Kasumi-1 (cell line): ENCODE measurements at places on chromosomes 11 and 22.

DNA sequence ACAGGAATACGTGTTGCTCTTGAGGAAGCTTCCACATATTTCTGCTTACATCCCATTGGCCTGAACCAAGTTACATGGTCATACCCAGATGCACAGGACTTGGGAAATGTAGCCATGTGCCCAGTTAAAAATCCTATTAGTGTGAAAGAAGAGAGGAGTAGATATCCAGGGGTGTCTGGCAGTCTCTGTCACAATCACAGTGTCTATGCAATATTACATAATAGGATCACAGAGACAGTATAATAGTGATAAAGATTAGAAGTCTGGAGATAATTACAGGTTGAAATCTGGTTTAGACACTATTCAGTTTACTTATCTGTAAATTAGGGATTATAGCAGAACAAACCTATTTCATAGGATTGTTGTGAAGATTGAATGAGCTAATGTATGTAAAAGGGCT is 62.6 kb upstream of the SLC6A5 start:
- DNase-seq: no peak

DNA sequence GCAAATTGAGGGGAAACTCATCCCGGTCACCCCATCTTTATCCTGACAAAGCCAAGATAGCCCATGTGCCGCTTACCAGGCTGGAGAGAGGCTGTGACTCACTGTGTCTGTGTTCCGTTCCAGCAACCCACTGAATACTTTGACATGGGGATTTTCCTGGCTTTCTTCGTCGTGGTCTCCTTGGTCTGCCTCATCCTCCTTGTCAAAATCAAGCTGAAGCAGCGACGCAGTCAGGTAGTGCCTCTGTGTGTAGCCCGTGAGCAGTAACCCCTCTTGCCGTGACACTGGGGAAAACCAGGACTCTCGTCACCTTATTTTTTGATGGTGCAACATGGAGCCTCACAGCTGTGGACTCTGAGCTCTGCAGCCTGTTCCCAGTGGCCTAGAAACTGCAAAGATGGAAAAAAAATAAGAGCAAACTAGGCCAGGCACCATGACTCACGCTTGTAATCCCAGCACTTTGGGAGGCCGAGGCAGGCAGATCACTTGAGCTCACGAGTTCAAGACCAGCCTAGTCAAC is 16.9 kb downstream of the C22orf31 start:
- DNase-seq: no peak

- no peak for DNase-seq
These were observed 27.2 kb downstream of the MORC2 start for GRCh38 chr22:30941363-30941740.

DNA sequence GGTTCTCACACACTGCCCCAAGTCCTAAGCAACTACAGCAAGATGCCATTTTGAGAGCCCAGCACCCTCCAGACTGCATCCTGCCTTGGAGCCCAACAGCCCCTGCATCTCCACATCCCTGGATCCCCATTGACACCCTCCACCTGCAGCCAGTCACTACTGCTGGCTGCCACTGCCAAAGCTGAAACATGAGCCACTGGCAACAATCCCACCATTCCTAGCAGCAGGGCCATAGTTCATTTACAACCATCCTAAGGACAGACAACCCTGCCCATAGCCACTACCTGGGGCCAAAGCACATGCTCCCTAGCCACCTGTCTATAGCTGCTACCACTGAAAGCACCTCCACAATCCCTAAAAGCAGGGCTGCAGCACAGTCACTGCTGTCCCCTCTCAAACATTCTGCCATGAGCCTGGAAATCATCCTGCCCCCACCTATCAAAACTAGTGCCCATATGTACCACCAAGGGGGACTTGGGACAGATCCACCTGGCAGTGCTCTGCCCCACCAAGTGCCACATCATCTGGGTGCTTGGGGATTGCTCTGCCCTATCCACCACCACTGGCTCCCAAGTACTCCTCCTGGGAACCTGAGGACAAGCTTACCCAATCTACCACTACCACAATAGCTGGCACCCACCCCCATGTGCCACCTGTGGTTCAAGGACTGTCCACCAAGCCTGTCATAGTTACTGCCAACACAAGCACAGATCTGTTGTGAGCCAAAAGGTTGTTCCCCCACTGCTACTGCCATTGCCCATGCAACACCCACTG is 138.8 kb upstream of the SOX6 start:
- no peak for DNase-seq

GRCh38 chr11:67240576-67241389 is 25.5 kb upstream of the GRK2 start:
- peak; percentile 49 for DNase-seq

- no peak for DNase-seq
These were observed 134.4 kb downstream of the MPPED1 start for GRCh38 chr22:43546186-43546585.

DNA sequence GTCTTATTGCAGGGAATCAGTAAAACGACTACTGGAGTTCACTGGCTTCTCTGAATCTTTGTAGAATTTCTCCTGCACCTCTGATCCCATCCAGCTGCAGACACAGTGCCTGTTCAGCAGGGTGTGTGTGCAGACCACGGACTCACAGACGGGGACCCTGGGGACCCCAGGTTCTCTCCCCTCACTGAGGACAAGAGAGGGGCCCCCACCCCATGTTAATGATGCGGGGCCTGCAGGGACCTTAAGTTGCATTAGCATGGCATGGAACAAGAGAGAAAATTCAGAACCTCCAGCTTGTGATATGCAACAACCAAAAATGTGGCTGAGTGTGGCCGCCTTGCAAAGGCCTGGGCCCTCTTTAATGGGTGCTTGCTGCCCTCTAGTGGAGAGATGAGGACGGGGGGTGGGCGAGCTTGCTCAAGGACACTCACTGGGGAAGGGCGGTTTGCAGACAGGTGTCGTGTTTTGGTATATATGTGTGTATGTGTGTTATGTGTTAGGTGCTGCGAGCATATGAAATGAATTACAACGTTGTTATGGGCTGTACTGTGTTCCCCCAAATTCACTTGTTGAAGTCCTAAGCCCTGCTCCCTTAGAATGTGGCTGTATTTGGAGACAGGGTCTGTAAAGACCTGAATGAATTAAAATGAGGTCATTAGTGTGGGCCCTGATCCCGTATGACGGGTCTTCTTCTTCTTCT is 84.4 kb upstream of the SEPTIN5 start:
- DNase-seq: peak; percentile 79

- peak; percentile 60 for DNase-seq
These were observed 7.1 kb downstream of the SCN4B start for GRCh38 chr11:118145285-118146227.

DNA sequence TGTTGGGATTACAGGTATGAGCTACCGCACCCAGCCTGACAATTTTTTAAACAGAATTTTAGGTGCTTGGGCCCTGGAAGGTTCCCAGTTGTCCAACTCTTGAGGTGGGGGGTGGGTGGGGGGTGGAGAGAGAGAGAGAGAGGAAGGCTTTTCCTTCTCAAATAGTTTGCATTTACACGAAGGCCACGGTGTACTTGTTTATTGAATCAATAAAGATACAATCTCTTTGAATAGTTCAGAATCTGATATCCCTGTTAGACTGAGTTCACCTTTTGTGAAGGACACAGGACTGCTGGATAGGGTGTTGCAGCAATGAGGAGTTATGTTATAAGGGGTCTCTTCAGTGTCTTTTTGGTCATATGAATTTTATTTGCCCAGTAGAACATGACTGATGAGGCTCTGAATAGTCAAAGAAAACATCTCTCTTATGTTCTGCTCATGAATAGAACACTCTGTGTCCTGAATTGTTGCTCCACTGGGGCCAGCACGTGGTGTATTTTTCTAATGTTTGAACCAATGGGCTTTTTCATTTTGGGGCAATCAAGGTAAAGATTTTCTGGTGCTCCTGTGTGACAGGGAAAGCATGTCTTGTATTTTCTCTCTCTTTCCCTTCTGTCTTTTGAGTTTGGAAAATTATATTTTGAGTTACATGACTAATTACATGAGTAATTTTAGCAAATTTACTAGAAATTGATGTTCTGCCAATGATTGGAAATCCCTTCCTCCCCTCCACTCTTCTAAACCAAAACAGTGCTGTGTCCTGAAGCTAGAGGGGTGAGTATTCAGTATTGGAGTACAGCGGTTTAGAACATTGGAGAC is 61.7 kb downstream of the PTPRJ start:
- DNase-seq: no peak
